ENCODE measurements at places on chromosomes 4 and X. TPM values are rescaled to one million over a fixed set of nuclear protein-coding genes. Genes with fewer than 3 reads are reported as not detected.

Gene WDFY3
- total RNA-seq, result 0.62 TPM

Gene NR3C2
- 4.1 TPM for total RNA-seq

Gene CITED1
- not detected for total RNA-seq

Gene ADH5
- 105 TPM for total RNA-seq

Gene LRP2BP
- total RNA-seq, result 0.79 TPM

Gene FHDC1
- 0.10 TPM for total RNA-seq

Gene SPATA18
- 0.73 TPM for total RNA-seq

Gene FRAS1
- not detected for total RNA-seq

Gene MFAP3L
- 0.27 TPM for total RNA-seq

Gene FGFR3
- 0.27 TPM for total RNA-seq

Gene PABPC1L2A
- not detected for total RNA-seq

Gene UGT8
- 0.19 TPM for total RNA-seq

Gene GRIA3
- total RNA-seq, result not detected

Gene NWD2
- not detected for total RNA-seq
